Endodermal cell (in vitro differentiated cells): ENCODE measurements at places on chromosomes 16 and 17.

DNA sequence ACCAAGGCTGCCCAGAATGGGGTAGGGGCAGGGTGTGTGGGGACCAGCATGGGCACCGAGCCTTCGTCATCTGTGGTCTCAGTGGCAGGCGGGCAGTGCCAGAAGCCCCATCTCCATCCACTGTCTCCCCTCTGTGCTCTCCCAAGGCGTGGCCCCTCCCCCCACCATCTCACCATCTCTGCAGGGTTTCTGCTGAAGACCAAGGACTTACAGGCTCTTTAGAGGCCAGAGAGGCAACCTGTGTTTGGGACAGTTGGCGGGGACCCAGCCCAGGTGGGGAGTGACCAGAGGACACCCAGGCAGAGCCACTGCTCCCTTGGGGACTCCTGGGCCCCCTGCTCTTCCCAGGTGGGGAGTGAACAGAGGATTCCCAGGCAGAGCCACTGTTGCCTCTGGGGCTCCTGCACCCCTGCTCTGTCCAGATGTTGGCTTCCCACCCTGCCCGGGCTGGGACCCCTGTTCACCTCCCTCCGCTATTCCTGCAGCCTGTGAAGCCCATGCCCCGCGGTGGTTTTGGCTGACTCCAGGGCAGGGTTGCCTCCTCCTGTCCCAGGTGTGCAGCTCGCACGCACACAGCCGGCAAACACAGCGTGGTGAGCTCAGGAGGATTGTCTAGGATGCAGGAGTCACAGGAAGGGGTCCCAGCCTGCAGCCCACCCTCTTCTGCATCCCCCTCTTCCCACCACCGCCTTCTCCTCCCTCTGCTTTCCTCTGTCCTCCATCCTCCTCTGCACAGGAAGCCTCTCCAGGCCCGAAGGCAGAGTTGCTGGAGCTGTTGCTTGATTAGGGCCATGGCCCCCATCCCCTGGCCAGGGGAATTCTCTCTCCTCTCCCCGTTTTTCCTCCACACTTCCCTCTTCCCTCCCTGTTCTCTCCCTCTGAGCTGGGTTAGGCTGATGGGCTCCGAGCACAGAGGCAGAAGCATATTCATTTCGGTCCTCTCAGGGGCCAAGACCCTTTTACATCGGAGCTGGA is 45.0 kb downstream of the SLC7A5 start:
- no peak for DNase-seq

- DNase-seq, result no peak
These were observed 13.8 kb upstream of the ACSF2 start for GRCh38 chr17:50412188-50412732.

GRCh38 chr16:60279061-60279665 is 1545.0 kb upstream of the GOT2 start:
- no peak for DNase-seq

DNA sequence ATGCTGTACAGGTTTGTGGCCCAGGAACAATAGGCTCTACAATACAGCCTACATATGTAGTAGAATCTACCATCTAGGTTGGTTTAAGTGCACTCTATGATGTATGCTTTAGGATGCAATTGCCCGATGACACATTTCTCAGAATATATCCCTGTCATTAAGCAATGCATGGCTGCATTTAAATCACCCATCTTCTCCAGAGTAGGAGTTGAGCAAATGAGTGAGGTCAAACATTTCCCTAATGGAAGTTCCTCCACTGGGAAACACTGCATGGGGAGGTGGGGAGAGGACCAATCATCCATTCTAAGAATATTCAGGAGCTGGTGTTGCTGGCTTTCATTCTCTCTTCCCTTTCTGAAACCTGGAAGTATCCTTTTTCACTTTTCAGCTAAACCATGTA is 2.0 kb upstream of the PCTP start:
- DNase-seq, result no peak

GRCh38 chr16:77227745-77228144 is 28.5 kb downstream of the SYCE1L start:
- no peak for DNase-seq

DNA sequence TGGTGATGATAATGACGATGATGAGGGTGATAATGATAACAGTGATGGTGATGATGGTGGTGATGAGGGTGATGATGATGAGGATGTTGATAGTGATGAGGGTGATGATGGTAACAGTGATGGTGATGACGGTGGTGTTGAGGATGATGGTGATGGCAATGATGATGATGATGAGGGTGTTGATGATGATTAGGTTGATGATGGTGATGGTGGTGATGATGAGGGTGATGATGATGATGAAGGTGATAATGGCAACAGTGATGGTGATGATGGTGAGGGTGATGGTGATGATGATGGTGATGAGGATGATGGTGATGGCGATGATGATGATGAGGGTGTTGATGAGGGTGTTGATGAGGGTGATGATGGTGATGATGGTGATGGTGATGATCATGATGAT is 93.8 kb upstream of the ZNF469 start:
- no peak for DNase-seq
